ENCODE measurements at places on chromosomes 5 and 9. TPM values are rescaled to one million over a fixed set of nuclear protein-coding genes. Genes with fewer than 3 reads are reported as not detected.

Gene RFK
- total RNA-seq: 12.4 TPM

Gene CTNND2
- 0.14 TPM for total RNA-seq

Gene MEIKIN
- not detected for total RNA-seq

Gene SPARC
- 447 TPM for total RNA-seq

Gene GARIN3
- total RNA-seq: not detected

Gene LRRC26
- total RNA-seq: not detected

Gene PTPN3
- 46.5 TPM for total RNA-seq
